D721Med (cell line): ENCODE measurements at places on chromosomes 3 and 15.

- no peak for DNase-seq
Observed at GRCh38 chr3:146128179-146128578, 32.8 kb downstream of the PLOD2 start.

DNA sequence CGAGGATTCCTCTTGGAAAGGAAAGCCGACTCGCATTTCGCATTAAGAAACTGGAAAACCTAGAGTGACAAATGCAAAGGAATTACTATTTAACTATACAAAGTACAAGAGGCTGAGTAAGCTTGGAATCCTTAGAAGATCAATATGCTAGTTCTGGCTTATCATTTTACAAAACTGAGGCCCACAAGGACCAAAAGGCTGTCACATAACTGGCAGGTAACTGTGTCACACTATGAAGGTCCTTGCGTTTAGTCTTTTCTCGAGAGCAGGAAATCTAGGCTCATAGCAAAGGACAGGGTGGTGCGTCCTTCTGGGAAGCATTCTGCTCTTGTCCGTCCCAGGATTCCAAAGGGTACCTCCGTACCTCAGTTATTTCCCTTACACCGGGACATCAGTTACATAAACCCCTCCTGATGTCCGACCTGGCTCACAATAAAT, 629 bp downstream of the RPL24 start:
- DNase-seq: no peak

GRCh38 chr15:86615816-86616215, 536.1 kb downstream of the AGBL1 start:
- DNase-seq: no peak

DNA sequence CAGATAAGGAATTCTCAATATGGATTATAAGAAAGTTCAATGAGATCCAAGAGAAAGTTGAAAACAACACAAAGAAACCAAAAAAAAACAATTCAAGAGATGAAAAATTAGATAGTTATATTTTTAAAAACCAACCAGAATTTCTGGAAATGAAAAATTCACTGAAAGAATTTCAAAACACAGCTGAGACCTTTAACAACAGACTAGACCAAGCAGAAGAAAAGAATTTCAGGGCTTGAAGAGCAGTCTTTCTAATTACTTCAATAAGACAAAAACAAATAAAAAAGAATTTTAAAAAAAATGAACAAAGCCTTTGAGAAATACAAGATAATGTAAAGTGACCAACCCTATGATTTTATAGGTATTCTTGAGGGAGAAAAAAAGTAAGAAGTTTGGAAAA, 155.4 kb downstream of the ZMAT3 start:
- DNase-seq: no peak

GRCh38 chr3:178420033-178420432, 116.2 kb upstream of the KCNMB2 start:
- no peak for DNase-seq

- no peak for DNase-seq
Observed at GRCh38 chr15:58440158-58440910, 8.5 kb downstream of the LIPC start.
